ENCODE measurements at places on chromosomes 3 and 15.

DNA sequence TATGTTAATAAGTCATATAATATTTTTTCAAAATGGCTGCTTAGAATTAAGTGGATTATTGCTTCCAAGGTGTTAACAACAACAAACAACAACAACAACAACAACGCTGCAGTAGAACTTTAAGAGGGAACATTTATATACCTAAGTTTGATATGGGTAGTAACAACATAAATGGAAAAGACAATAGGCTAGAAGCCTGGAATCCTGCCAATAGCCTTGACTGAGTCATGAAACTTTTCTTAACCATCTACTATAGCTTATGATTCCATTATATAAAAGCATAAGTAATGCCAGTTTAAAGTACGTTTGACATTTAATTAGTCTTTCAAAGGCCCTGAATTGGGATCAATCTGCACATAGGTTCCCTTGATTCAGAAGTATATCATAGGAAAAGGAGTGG lies 31.2 kb downstream of the SATB1 start:
- DNase-seq: no peak

DNA sequence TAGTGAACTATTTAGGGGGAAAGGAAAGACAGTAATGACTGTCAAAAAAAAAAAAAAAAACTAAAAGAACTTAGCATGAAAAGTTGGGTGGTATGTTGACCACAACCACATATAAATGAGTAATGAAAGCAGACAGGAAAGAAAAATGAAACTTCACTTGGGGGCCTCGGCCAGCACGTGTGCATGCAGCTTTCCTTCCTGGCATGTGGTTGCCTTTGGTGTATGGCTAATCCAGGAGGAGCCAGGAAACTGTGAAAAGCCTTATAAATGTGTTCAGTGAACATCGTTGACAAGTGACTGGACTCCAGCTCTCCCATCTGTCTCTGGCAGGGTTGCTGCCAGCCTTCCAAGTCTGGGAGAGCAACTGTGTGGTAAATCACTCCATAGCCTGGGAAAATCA lies 195.1 kb downstream of the DTWD1 start:
- no peak for DNase-seq

- DNase-seq: no peak
Measured at GRCh38 chr3:138027821-138028220, 17.9 kb downstream of the CLDN18 start.

DNA sequence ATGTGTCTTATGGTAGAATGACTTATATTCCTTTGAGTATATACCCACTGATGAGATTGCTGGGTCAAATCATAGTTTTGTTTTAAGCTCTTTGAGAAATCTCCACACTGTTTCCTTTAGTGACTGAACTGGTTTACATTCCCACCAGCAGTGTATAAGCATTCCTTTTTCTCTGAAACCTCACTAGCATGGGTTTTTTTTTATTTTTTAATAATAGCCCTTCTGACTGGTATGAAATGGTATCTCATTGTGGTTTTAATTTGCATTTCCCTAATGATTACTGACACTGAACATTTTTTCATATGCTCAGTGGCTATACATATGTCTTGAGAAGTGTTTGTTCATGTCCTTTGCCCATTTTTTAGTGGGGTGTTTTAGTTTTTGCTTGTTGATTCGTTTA lies 494.3 kb downstream of the SQOR start:
- DNase-seq: no peak

GRCh38 chr3:160098926-160099626 lies 110.4 kb downstream of the IL12A start:
- no peak for DNase-seq
